ENCODE measurements at places on chromosomes 1 and 21.

- DNase-seq, result no peak
These were observed 337.1 kb downstream of the SIPA1L2 start for GRCh38 chr1:232292818-232293217.

DNA sequence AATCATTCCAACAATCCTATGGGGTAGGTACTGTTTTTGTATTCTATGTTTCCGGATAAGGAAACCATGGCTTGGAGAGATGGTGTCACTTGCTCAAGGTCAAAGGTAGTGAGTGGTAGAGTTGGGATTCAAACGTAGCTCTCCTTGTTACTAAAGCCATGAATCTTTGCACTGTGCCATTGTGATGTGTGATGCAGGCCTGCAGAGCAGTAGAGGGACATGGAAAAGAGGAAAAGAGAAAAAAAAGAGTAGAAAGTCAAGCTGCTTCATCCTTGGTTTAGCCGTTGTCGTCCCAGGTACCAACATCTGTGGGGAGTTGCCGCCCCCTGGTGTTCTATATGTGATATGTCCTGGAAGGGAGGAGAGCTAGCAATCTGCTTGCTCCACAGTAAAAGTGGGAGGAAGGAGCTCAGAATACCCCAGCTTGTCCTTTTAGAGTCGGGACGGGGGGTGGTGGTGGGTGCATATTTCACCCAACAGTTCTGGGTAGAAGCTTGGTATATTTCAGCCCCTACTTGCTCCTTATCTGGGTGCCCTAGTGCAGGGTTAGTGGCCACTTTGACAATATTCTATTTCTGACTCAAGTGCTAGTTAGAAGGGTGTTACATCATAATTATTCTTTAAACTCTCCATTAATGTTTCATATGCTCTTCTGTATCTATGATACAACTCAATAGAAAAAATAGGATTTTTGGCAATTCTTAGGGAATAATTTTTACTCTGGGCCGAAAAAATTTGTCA is 98.4 kb downstream of the EBNA1BP2 start:
- DNase-seq, result peak; percentile 71

DNA sequence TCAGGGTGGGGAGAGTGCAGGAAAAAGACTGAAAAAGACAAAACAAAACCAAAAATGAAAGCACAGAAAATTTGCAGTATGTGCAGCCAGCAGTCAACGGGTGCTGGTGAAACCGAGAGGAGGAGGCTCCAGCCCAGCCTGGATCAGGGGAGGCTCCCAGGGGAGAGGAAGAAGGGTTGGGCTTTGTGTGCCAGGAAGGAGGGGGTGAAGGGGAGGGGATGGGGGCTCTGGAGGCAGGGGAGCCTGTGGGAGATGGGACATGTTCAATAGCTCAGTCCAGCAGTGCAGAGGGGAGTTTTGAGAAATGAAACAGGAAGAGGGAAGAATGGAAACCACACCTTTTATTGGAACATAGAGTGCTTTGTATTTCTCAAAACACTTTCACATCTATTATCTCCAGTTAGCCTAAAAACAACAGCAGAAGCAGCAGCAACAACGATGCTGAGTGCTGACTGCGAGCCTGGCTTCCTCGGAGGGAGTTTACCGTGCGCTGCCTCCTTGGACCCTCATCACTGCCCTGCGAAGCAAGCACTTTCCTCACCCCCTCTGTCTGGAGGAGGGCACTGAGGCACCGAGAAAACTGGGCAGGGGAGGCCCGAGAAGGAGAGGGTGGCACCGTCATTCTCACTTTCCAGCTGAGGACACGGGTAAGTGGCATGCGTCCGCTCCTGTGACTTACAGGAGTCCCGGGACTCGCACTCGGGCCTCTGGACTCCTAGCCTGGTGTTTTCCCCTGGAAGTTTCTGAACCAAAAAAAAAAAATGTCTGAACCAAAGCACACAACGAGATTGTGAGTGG is 62.9 kb downstream of the MDM4 start:
- no peak for DNase-seq

GRCh38 chr21:46634427-46634826 is 1.0 kb upstream of the PRMT2 start:
- DNase-seq, result no peak

DNA sequence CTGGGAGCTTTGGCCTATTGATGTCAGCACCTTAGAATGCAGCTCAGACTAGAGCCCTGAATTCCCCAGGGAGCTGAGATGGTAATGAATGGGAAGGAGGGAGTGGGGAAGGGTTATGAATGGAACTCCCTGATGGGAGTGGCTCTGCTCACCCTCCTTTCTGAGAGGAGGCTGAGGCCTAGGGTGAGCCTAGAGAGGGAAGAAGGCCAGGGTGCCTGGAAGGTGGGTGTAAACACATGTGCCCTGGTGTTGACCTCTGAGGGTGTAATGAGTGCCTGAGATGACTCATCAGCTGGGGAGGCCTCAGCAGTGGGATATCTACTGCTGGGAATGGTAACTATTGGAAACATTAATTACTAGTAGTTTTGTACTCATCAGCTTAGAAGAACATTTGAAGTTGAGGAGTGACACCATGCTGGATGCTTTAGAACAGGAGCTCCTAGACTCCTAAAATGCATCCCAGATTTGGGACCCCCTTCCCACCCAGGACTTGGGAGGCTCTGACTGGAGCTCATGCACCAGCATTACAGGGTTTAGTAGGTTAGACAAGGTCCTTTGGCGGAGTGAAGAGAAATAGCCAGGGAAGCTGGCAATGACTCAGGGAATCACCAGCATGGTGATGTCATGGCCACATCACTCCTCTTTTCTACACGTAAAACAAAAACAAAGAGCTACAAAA is 16.0 kb upstream of the PIGV start:
- peak; percentile 99 for DNase-seq

DNA sequence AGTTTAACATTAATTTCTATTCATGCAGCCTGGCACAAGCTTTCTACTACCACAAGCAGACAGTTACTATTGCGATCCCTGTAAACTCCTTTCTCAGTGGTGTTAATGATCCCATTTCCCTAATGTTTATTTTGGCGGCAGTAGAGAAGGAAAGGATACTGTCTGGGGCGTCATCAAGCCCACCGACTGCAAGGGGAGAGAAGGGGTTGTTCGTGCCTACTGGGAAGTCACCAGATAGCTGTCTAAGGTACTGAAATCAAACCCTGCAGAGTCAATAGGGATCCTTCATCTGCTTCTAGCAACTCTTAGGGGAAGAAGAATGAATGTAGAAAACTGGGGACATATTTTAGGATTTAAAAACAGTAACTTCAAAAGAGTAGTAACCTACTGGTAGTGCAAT is 95.2 kb upstream of the ADAR start:
- DNase-seq, result no peak

- DNase-seq, result peak; percentile 95
These were observed 47.5 kb downstream of the HSF2BP start for GRCh38 chr21:43611598-43612369.

GRCh38 chr1:207414606-207415108 is 39.5 kb upstream of the CR2 start:
- no peak for DNase-seq

GRCh38 chr1:42975561-42976225 is 17.0 kb upstream of the SLC2A1 start:
- DNase-seq, result no peak

DNA sequence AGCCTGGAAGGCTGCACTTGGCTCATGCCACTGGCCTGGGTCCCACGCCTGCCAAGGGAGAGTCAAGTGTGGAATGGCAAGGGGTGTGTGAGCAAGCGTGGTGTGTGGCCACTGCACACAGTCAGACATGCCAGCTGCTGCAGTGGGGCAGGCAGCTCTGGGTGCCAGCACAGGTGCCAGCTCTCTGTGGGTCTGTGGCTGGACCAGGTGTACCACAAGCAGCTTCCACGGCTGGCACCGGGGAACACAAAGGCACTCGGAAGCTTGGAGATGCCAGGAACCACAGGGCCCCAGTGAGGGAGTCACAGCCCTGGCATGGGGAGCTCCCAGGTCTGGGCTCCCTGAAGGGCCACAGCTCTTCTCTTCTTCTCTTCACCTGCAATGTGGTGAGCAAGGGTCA is 34.8 kb downstream of the ACTL8 start:
- no peak for DNase-seq

DNA sequence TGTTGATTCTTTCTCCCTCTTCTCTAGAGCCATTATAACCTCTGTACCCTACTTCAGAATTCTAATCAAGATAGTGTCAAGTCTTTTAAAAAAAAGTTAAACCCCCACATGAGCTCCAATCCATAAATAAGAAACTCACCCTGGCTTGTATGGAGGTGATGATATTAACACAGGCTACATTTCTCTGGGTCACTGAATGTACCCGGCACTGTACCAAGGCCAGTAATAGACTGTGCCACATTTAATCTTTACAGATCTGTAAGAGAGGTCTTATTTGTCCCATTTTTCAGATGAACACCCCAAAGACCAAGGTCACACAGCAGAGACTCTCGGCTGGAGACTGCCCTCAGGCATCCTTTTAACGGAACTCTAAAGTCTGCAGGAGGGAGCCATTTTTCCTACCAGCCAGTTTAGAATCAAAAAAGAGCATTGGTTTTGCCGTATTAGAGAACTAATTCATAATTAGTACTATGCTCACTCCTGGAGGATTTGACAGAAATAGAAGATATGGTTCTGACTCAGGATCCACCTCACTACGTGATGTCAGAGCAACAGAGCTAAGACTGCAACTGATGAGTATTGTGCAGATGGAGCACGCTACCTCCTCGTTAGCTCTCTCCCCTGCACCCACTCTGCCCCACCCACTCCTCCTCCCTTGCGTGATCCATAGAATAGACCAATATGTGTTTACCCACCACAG is 217.2 kb upstream of the HOOK1 start:
- DNase-seq, result peak; percentile 35

DNA sequence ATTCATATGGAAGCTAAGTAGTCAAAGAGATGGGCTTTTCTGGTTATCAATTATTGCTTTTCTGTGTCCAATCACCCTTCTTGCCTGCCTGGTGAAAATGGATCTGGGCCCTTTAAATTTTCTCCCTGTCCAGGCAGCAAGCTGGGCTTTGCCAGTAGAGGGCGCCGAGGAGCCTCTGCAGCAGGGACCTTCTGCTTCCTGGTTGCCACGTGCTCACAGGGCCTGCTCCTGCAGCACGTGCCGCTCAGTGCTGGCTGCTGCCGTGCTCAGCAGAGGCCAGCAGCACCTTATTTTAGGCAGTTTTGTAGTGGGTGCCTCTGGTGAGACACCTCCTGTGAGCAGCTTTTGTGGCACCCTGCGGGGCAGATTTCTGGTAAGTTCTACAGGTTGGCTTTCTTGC is 4.0 kb downstream of the ACTL8 start:
- no peak for DNase-seq

- DNase-seq, result no peak
These were observed 19.8 kb downstream of the AVPR1B start for GRCh38 chr1:206097381-206097780.

DNA sequence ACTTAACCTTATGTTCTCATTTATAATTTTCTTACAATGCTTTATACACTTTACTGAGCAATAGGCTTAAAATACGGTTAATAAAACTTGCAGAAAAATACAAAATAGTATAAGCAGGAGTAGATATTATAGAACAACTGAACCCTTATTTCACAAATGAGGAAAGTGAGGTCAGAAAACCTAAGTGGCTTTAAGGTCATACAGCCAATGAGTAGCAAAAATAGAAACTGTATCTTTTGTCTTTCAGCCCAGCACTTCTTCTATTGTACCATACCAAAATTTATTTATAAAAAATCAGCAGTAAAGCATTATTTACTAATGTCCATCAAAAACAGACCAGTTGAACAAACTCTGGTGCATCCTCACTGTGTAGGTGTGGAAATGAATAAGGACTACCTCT is 11.6 kb downstream of the FBXO42 start:
- DNase-seq, result no peak

GRCh38 chr1:6108937-6109614 is 63.4 kb downstream of the KCNAB2 start:
- DNase-seq, result peak; percentile 40

DNA sequence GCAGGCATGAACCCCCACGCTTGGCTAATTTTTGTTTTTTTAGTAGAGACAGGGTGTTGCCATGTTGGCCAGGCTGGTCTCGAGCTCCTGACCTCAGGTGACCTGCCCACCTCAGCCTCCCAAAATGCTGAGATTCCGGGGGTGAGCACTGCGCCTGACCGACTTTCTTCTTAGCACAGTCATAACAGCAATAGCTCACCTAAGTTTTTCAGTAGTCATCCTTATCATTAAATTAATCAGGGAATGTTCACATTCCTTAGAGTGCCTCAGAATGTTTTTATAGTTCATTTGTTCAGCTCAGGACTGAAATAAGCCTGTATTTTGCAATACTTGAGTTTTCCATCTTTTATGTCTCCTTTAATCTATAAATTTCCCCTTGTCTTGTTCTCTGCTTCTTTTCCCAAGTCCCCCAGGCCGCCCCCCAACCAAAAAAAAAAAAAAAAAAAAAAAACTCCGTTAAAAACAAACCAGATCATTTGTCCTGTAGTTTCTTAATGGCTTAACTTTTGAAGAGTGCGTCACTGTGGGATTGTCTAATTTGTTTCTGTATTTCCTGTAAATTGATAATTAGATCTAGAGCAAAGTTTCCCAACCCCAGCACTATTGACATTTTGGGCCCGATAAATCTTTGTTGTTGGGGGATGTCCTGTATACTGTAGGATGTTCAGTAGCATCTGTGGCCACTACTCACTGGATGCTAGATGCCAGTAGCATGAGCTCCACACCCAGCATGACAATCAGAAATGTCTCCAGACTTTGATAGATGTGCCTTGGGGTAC is 120.7 kb downstream of the ITSN1 start:
- DNase-seq, result peak; percentile 24

- no peak for DNase-seq
These were observed 29.9 kb downstream of the FAF1 start for GRCh38 chr1:50930193-50930592.

GRCh38 chr1:2602866-2603520 is 16.4 kb downstream of the PRXL2B start:
- DNase-seq, result no peak

- DNase-seq, result peak; percentile 9
These were observed 945 bp downstream of the WDR3 start for GRCh38 chr1:117930484-117930883.

DNA sequence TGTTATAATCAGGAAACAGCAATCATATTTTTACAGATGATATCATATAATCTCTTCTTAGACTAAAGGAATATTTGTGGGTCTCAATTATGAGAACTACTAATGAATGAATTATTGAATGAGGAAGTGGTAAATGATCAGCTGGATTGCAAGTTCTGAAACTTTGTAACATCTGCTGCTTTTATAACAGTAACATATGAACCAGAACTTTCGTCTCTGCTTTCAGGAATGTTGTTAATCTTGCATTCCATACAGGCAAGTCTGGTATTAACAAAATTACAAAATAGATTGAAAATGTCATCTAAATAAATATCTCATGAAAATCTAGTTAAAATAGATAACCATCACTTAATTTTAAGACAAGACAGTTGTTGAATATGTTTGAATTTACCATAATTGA is 110.5 kb upstream of the COL11A1 start:
- DNase-seq, result no peak

Data from IMR-90 (cell line).